LHCN-M2 (cell line): ENCODE measurements at places on chromosomes 1 and 21. TPM values are rescaled to one million over a fixed set of nuclear protein-coding genes. Genes with fewer than 3 reads are reported as not detected.

PDZK1IP1 gene
- total RNA-seq, result not detected in 2 replicates

DNA sequence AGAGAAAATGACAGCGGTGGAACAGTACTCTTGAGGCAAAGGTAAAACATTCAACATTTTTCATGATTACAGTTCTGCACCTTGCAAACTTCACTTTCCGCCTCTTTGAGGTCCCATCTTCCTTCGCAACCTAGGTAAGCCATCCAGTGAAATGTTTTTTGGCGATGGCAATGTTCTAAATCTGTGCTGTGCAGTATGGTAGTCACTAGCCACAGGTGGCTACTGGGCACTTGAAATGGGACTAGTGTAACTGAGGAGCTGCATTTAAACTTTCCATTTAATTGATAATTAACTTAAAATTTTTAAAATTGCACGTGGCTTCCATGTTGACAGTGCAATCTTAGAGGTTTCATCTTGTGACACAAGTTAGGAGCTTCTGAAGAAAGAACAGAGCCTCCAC lies 13.0 kb downstream of the EXOC8 start:
- no peak for DNase-seq

DNA sequence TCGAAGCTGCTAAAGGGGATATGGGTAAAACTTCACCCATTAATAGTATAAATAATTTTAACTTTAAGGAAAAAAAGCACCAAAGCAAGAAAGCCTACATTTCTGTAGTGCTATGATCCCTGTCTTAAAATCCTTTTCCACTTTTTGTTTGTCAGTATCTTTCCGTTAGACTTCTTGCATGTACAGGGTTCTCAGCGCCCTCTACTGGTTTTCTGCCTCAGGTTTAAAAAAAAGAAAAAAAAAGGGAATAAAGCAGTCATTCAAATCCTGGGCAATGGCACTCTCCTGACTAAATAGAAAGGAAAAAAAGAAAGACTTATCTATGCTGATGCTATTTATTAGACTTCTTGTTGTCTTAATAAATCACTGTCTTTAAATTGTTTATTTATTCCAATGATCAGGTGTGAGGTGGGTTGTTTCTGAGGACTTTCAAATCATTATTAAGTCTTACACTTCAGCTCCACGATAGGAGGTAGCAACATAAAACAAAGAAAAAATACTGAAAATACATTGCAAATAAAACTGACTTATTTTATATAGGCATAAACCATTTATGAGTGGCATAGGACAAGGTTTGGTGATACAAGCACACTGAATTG lies 475.4 kb upstream of the NR5A2 start:
- peak; percentile 71 for DNase-seq

- DNase-seq, result no peak
These were observed 132.2 kb downstream of the CASZ1 start for GRCh38 chr1:10664251-10664650.

DNA sequence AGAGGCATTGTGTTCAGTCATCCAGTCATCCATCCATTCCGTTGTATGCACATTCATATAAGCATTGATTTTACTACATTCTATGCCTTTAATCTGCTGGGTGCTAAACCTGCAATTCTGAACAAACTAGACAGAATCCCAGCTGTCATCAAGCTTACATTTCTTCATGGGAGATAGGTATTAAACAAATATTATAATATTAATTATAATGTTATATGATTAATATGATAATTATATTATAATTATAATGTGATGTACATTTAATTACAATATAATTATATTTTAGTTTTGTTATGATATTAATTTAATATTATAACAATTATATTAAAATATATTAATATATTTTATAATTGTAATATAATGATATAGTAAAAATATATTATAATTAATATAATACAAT lies 112.4 kb downstream of the BRINP3 start:
- no peak for DNase-seq

KCNJ9 gene
- total RNA-seq, result not detected in 2 replicates

DNA sequence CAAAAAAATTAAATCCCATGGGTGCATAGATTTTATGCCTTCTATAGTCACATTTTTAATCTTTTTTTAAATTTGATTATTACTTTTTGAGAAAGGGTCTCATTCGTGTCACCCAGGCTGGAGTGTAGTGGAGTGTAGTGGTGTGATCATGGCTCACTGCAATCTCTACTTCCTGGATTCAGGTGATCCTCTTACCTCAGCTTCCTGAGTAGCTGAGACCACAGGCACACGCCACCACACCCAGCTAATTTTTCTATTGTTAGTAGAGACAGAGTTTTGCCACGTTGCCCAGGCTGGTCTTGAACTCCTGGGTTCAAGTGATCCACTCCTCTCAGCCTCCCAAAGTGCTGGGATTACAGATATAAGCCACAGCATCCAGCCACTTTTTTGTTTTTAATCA lies 10.4 kb downstream of the CBR3 start:
- no peak for DNase-seq

DNA sequence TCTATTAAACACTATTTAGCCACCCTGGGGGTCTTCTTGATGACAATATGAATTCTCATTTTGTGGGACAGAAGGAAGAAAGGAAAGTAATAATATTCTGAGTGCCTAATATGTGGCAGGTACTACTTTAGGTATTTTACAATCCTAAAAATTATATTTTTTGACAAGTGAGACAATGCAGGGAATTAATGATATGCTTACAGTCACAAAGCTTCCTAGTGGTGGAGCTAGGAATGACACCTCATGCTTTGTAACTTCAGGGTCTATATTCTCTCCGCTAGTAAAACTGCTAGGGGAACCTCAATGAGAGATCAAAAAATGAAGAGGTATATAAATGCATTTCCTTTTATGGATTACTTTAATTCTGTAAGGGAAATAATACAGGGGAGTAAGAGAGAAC lies 44.3 kb downstream of the TPR start:
- DNase-seq, result no peak

GRCh38 chr21:44812640-44813039 lies 5.2 kb downstream of the SUMO3 start:
- DNase-seq, result no peak

FHAD1 gene
- total RNA-seq, result 0.06 TPM in 1 of 2 replicates, not detected in the other

LORICRIN gene
- total RNA-seq, result not detected in 2 replicates

DNA sequence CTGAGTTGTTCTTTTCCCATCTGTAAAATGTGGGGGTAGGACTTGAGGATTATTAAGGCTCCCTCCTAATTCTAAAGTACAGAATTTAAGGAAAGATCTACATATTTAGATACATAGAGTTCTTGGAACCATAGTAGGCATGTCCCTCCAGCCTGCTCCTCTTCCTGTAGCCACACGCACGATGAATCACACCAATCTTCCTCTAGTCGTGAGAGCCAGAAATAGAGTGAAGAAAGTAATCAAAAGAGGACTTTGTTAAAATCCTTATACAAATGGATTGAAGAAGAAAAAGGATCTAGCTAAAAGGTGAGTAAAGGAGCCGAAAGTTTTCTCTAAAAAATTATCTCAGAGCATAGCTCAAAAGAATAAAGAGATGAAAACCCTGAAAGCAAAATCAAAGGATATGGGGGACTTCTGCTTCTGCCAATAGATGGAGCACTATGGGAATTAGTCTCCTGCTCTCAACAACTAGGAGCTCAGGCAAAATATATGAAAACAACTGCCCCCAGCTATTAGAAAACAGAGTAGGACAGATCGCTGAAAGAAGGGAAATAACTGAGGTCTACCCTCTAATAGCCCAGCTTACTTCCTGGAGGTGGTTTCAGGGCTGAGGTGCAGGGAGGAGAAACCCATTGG lies 8.5 kb downstream of the C1orf141 start:
- DNase-seq, result peak; percentile 33

DNA sequence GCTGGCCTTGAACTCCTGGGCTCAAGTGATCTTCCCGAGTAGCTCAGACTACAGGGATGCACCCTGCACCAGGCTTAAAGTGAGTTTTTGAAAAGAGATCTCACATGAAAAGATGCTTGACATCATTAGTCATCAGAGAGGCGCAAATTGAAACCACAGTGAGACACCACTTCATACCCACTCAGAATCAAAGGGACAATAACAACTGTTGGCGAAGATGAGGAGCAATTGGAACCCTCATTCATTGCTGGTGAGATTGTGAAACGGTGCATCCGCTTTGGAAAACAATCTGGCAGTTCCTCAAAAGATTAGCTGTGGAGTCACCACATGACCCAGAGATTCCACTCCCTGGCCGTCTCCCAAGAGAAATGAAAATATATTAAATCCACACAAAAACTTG lies 122.3 kb downstream of the PGBD5 start:
- DNase-seq, result peak; percentile 95

FBXO2 gene
- total RNA-seq, result not detected in 2 replicates

TEX38 gene
- total RNA-seq, result 0.17 TPM in 1 of 2 replicates, not detected in the other

DNA sequence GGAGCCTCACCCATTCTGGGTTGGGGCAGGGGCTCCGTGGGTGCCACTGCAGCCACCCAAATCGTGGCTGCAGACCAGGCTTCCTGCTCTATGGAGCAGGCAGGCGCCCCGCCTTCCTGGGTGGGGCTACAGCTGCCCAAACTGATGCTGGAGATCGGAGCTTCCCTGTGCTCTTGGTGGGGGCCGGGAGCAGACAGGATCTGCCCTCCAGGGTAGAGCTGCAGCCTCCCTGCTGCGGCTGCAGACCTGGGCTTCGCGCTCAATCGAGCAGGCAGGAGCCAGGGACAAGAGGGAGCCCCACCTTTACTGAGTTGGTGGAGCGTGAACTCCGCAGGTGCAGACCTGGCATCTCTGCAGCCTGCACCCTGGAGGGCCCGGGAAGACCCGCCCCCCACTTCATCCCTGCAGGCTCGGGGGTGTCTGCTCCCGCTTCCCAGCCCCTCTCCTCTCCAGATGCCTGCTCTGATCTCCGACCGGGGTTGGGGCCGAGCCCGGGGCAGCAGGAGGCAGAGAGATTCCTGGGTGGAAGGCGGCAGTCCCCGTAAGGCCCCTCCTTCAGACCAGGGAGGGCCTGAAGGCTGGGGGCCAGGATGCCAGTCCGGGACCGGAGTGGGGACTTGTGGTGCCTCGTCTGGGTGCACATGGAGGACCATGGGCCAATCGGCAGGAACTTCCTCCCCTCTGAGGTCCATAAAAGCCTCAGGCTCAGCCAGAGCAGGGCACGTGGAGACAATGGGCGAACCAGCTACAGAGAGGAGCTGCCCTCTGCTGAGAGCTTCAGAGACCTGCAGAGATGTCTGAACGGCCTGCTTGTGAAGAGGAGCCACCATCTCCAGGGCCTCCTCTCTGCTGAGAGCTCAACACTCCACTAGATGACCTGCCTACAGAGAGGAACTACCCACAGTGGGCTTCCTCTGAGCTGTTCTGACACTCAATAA lies 359.3 kb downstream of the SMYD3 start:
- no peak for DNase-seq

GRCh38 chr1:91404151-91405012 lies at the start of gene HFM1:
Gene HFM1 (minus strand): TSS chr1:91404837. CDS start chr1:91401082, 3,755 bp downstream.
- peak; percentile 45 for DNase-seq

DNA sequence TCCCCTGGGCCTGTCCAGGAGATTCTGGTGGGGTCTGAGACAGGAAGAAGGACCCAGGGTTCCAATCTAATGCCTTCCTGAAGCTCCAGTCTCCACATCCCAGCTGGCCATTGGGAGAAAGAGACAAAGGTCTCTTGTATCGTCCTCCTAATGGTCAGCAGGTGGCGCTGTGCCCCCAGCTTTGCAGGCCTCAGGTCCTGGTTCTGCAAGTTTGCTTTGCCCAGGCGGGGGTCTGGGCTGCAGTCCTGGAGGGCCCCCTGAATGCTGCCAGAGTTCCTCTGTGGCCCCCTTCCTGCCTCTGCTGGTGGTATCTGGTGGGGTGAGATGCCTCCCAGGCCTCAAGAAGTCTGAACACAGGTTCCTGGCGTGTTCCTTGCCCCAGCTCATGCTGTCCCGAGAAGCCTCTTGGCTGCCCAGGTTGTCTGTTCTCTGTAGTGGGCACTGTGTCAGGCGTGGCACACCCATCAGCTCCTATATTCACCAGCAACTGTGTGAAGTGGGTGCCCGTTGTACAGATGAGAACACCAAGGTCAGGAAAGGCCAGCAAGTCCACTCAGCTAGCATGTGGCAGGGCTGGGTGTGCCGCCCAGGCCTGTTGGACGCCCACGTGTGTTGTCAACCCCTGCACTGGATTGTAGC lies 33.8 kb upstream of the CSF3R start:
- peak; percentile 44 for DNase-seq

GRCh38 chr1:6401673-6402072 lies 8.1 kb upstream of the ACOT7 start:
- DNase-seq, result no peak

DNA sequence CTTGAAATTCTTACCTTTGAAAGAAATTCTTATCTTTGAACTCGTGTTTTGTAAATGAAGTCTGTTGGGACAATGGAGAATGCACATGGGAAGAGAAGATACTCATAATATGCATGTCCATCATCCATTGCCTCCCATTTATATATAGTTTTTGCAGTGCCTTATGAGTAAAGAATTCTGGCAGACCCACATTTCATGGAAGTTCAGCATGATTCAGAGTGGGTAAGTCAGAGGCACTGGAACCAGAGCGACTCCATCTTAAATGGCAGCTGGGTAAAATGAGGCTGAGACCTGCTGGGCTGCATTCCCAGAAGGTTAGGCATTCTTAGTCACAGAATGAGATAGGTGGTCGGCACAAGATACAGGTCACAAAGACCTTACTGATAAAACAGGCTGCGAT lies 13.8 kb downstream of the LAX1 start:
- DNase-seq, result no peak

KRTAP21-3 gene
- not detected in 2 replicates for total RNA-seq

DNA sequence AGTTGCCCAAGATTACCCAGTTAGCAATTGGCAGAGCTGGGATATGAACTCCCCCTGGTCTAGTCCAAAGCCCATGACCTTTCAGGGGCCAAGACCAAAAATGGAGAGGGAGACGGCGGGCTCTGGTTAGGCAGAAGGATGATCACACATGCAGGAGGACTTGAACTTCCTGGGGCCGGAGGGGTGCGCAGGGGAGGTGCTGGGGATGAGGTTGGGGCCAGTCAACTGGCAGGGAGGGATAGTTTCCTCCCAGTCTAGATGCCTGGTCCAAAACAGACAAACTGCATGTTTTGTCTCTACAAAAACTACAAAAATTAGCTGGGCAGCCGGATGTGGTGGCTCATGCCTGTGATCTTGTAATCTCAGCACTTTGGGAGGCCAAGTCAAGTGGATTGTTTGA lies 78.1 kb downstream of the NKAIN1 start:
- DNase-seq, result no peak

DNA sequence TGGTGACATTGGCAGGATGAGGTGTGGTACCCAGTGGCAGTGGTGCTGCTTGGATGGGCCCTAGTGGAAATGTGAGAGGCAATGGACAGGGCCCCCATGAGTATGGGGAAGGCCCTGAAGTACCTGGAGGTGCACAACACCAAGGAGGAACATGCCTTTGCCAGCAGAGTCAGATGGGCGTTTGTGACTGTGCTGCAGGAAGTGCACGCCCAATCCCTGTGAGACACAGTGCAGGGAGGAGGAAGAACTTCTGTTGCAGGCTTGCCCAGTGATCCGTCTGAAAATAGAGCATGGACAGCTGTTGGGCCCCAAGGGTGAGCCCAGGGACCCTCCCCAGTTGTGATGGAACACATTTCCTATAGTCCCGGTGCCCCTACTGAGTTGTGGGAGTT lies 42.7 kb downstream of the GJA5 start:
- DNase-seq, result no peak
